ENCODE measurements at places on chromosomes 1 and 21. TPM values are rescaled to one million over a fixed set of nuclear protein-coding genes. Genes with fewer than 3 reads are reported as not detected.
A peak's percentile ranks its signal among the peaks of the same experiment; 100 is the strongest.

GRCh38 chr1:217888328-217888727, 257.2 kb downstream of the SPATA17 start:
- DNase-seq, result no peak

- DNase-seq, result no peak
Observed at GRCh38 chr1:184840596-184840995, 85.9 kb upstream of the EDEM3 start.

GRCh38 chr1:41617336-41617735, 132.9 kb upstream of the EDN2 start:
- DNase-seq, result no peak

- peak; percentile 76 for DNase-seq
Observed at GRCh38 chr1:237042892-237043576, 1.1 kb downstream of the RYR2 start.

DNA sequence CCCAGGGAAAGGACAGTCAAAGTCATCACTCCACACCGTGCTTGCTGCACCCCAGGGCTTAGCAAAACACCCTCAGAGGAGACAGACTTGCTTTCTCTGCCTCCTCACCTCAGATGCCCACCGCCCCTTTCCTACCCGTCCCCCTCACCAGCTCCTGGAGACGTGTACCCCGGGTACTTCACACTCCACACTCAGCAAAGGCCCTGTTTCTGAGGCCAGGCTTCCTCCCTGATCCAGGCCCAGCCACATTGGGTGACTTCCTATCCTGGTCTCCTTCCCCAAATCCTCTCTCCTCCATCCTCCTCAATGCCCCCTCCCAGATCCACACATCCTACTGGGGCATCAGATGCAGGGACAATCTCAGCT, 116.7 kb downstream of the DMRTB1 start:
- no peak for DNase-seq

GRCh38 chr1:209769171-209769904, 13.5 kb downstream of the TRAF3IP3 start:
- no peak for DNase-seq

DNA sequence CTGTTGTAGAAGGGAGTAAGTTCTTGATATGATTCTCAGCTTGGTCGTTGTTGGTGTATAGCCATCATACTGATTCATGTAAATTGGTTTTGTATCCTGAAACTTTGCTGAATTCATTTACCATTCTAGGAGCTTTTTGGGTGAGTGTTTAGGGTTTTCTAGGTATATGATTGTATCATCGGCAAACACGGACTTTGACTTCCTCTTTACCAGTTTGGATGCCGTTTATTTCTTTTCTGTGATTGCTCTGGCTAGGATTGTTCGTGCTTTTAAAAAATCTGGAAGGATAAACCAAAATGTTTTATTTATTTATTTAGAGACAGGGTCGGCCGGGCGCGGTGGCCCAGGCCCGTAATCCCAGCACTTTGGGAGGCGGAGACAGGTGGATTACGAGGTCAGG, 20.6 kb downstream of the RRP1B start:
- no peak for DNase-seq

ATP1A2 gene
- polyA plus RNA-seq, result 216 TPM

CELA2A gene
- not detected for polyA plus RNA-seq

DNA sequence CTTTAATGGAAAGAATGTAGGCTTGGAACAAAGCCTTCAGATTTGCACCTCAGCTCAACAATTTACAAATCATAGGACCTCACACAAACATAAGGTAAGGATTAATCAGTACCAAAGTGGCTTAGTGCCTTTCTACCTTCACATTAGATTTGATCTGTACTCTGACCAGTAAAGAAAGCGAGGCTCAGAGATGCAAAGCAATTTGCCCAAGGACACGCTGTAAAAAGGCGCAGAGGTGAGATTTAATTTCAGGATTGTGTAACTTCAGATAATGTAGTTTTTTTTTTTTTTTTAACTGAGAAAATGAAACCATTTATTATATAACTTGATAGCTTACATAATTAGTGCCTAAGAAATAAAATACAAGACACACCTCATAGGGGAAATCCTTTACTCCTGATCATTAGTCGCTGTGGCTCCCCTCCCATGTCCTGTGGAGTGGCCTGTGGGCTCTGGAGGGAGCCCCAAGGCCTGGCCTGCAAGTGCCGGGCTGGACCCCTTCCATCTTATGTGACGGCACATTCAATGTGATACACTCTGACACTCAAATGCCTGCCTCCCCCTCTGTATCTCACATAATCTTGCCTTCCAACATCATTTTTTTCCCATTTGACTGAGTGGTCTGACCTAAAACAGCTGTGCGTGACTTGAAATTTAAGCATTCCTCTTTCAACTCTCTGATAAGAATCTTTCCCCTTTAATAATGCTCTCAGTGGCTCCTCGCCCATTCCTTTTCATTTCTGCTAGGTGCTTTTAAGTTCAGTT, 426.5 kb upstream of the DAB1 start:
- DNase-seq, result peak; percentile 78

- peak; percentile 43 for DNase-seq
Observed at GRCh38 chr1:212916481-212917133, 33.7 kb upstream of the VASH2 start.

MEX3A gene
- polyA plus RNA-seq, result 91.7 TPM

GRCh38 chr1:110089561-110090275, 19.2 kb upstream of the ALX3 start:
- no peak for DNase-seq

- no peak for DNase-seq
Observed at GRCh38 chr1:40932006-40932405, 47.5 kb upstream of the CTPS1 start.

- no peak for DNase-seq
Observed at GRCh38 chr1:115295904-115296696, 41.9 kb downstream of the NGF start.

ARHGEF11 gene
- polyA plus RNA-seq, result 15.3 TPM

MYCL gene
- 7.1 TPM for polyA plus RNA-seq

- no peak for DNase-seq
Observed at GRCh38 chr21:42051788-42052187, 19.3 kb upstream of the UMODL1 start.

DNA sequence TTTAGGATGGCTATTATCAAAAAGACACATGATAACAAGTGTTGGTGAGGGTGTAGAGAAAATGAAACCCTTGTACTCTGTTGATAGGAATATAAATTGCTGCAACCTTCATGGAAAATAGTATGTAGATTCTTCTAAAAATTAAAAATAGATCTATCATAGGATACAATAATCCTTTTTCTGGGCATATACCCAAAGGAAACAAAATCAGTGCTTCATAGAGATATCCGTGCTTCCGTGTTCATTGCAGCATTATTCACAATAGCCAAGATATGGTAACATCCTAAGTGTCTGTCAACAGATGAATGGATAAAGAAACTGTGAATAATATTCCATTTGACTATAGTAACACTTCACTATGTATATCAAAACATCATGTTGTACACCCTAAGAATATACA, 106.7 kb downstream of the MIS18A start:
- no peak for DNase-seq

- DNase-seq, result no peak
Observed at GRCh38 chr1:236051242-236051791, 13.6 kb downstream of the NID1 start.

- no peak for DNase-seq
Observed at GRCh38 chr1:193806079-193807048, 620.0 kb upstream of the B3GALT2 start.

GRCh38 chr1:45221716-45222115, 15.3 kb upstream of the ZSWIM5 start:
- DNase-seq, result no peak

GRCh38 chr1:113930499-113931161, 1.5 kb downstream of the HIPK1 start:
- DNase-seq, result peak; percentile 44

INAVA gene
- polyA plus RNA-seq, result 0.58 TPM

- DNase-seq, result no peak
Observed at GRCh38 chr1:94332516-94332915, 85.7 kb upstream of the ABCD3 start.

DNA sequence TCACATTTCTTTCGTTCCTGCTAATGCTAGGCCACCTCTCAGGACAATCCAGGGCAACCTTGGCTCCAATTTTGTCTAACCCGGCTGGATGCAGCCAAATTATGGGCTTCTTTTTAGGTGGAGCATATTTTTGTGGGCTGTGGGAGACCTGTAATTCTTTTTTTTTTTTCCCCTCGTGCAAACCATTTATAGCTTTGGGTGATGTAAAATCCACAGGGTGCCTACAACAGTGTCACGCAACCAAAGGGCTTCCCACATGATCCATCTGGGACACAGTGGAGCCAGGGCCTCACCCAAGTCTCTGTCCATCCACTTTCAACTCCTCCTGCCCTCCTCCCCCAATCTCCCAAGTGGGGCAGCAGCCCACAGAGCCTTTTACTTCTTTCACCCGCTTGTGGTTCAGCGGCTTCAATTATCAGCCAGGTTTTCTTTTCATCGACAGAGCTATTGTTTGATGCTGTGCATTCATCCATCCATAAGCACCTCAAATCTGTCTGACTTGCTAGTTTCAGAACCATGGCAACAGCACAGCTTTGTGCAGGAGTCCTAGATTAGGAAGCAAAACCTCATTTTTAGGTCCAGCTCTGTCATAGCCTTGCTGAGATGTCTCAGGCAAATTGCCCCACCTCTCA, 10.0 kb upstream of the OVAAL start:
- peak; percentile 75 for DNase-seq

AQP10 gene
- not detected for polyA plus RNA-seq

GRCh38 chr1:46072975-46073374, 59.5 kb downstream of the PIK3R3 start:
- DNase-seq, result no peak

DNA sequence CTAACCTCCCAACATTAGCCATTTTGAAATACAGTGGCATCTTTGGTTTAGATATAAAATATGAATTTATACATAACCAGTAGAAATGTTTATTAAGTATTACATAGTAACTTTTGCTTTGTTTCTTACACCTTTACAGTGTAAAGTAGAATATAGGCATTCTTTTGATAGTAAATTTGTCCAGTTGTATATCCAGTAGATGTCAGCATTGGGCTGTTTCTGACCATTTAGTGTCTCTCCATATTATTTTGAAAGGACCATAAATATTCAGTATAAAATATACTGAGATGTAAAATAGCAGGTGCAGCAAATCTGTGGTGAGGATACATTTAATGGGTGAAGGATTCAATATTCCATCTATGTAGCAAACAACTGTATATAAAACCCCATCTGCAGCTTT, 115.8 kb upstream of the ZRANB2 start:
- DNase-seq, result peak; percentile 80

LAD1 gene
- 5.7 TPM for polyA plus RNA-seq

- DNase-seq, result peak; percentile 64
Observed at GRCh38 chr1:94236630-94237290, 624 bp downstream of the ARHGAP29 start.

- DNase-seq, result no peak
Observed at GRCh38 chr1:205570796-205571537, 60.8 kb downstream of the ELK4 start.

- DNase-seq, result peak; percentile 46
Observed at GRCh38 chr21:17925000-17925610, 105.9 kb upstream of the C21orf91 start.

DNA sequence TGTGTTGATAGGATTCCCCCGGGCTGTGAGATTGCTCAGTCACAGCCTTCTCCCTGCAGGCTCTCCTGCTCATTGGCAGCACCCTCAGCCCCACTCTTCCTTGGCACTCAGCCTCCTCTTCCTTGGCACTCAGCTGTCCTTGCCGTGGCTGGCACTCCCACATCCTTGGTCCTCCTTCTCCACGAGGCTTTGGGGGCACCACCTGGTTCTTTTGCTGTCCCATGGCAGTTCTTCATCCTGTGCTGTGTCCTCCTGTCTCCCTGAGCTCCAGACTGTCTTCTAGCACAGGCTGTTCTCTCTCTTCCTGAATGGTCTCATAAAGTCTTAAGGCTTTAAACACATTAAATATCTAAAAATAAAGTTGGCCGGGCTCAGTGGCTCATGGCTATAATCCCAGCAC, 27.0 kb downstream of the PKNOX1 start:
- no peak for DNase-seq

- no peak for DNase-seq
Observed at GRCh38 chr1:198196630-198197029, 39.8 kb downstream of the NEK7 start.

DNA sequence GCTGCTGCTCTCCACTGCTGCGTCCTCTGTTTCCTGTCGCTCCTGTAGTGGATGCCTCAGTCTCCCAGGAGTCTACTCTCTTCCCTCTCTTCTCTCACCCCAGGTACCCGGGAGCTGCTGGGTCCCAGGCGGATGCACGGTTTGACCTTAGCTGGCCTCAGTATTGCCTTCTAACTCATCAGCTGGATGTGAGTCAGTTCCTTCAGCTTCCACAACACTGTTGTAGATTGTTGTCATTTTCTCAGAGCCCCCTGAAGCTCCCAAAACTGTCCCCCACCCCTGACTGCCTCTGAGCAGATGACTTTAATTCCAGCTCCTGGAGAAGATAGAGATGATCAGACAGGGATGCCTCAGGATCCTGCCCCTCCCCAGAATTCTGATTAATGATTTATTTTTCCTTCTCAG, 7.2 kb downstream of the CNIH3 start:
- DNase-seq, result no peak

TAS1R1 gene
- polyA plus RNA-seq, result not detected

CSF3R gene
- 1.9 TPM for polyA plus RNA-seq

GRCh38 chr1:60969971-60970509, 112.3 kb upstream of the NFIA start:
- peak; percentile 88 for DNase-seq

DNA sequence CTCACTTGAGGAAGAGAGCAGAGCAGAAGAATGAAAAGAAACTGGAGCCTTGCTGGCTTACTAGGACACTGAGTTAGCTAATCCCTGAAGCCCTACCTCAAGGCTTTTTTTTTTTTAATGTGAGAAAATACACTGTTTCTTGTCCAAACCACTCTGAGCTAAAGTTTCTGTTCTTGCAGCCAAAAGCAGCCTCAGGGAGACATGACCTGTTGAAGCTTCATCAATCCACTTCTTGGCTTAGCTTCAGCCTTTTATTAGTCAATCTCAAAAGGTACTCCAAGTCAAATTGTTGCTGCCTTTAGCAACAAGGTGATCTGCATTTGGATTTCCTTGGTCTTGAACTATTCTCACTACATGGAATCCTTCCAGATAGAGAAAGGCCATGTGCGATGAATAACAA, 33.7 kb downstream of the CCDC185 start:
- DNase-seq, result no peak

DNA sequence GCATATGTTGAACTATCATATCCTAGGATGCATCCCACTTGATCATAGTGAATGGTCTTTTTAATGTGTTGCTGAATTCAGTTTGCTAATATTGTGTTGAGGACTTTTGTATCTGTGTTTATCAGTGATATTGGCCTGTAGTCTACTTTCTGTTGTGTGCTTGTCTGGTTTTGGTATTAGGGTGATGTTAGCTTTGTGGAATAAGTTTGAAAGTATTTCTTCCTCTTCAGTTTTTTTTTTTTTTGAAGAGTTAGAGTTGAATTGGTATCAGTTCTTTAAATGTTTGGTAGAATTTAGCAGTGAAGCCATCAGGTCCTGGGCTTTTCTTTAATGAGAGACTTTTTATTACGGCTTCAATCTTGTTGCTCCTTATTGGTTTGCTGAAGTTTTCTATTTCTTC, 162.3 kb downstream of the VAV3 start:
- no peak for DNase-seq

APCS gene
- not detected for polyA plus RNA-seq

PHACTR4 gene
- 43.9 TPM for polyA plus RNA-seq
